ENCODE measurements at places on chromosomes 4 and X. TPM values are rescaled to one million over a fixed set of nuclear protein-coding genes. Genes with fewer than 3 reads are reported as not detected.

GRCh38 chr4:125390126-125390525 is 75.4 kb downstream of the FAT4 start:
- no peaks in the 10 kb centered on the region for H3K27me3 ChIP-seq
- H3K4me3 ChIP-seq, result no peak overlapping the region
- H3K36me3 ChIP-seq, result no peaks in the 10 kb centered on the region
- peak; percentile 6 for DNase-seq
- no peaks in the 10 kb centered on the region for H3K4me1 ChIP-seq

SPANXN3 gene
- not detected for total RNA-seq

- no peaks in the 10 kb centered on the region for H3K36me3 ChIP-seq
- H3K4me3 ChIP-seq, result peak within 1 kb of the TSS; percentile 59
- peak; percentile 94 for DNase-seq
- H3K27ac ChIP-seq, result no peak within 1 kb of the TSS
- no peaks in the 10 kb centered on the region for H3K27me3 ChIP-seq
Observed at GRCh38 chr4:110622841-110623717, at the start of gene PITX2. PITX2 (minus strand) TSS chr4:110623077; CDS start chr4:110622460, 617 bp downstream.

- H3K36me3 ChIP-seq, result no peaks in the 10 kb centered on the region
- no peak overlapping the region for H3K4me3 ChIP-seq
- no peaks in the 10 kb centered on the region for H3K4me1 ChIP-seq
- DNase-seq, result no peak
- no peak overlapping the region for H3K27ac ChIP-seq
Observed at GRCh38 chr4:53059256-53059655, 197.1 kb downstream of the RASL11B start.

GAGE12J gene
- not detected for total RNA-seq

DNA sequence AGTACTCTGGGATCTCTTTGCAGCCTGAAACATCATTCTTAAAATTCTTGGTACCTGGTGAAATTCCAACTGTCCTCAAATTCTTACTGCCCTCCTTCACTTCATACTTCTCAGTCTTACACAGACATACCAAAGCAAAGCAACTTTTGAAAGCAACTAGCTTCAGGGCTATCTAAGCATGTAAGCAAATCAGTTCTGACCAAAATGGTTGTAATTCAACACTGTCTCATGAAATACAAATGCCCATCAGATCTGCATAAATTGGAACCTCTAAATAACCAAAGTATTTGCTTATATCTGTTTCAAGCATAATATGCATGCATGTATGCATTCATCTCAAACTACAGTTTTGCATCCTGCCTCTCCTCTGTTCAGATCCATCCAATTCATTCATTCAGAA is 308.1 kb upstream of the PPARGC1A start:
- H3K4me3 ChIP-seq, result no peak overlapping the region
- no peaks in the 10 kb centered on the region for H3K27me3 ChIP-seq
- H3K27ac ChIP-seq, result no peak overlapping the region
- no peaks in the 10 kb centered on the region for H3K36me3 ChIP-seq

SH3RF1 gene
- 26.4 TPM for total RNA-seq

ADAM29 gene
- total RNA-seq, result not detected

SPANXD gene
- total RNA-seq, result 1.3 TPM

ART3 gene
- total RNA-seq, result not detected

GRCh38 chr4:56658528-56658927 is 22.6 kb downstream of the HOPX start:
- H3K27ac ChIP-seq, result no peak overlapping the region
- peaks cover 9% of the 10 kb centered on the region for H3K4me1 ChIP-seq
- no peak overlapping the region for H3K4me3 ChIP-seq
- DNase-seq, result no peak

DNA sequence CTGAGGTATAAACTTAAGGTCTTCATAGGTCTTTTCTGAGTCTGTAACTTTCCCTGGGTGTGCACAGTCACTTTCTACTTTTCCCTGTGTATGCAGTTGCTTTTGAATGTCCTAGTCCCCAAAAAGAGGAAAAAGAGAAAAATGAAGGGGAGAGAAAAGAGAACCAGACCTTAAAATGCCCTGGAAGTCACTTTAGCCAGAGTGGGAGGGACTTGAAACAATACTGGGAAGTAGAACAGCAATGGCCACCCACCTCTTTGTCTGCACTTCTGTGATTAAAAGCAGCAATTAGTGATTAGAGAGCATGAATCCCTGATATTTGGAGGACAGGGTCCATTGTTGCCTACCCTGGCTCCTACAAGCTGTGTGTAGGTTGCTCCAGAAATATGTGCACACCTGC is 36.1 kb downstream of the ZCCHC13 start:
- H3K27me3 ChIP-seq, result no peaks in the 10 kb centered on the region
- no peak for DNase-seq
- H3K27ac ChIP-seq, result no peak overlapping the region
- H3K4me3 ChIP-seq, result no peak overlapping the region
- peaks cover 10% of the 10 kb centered on the region for H3K4me1 ChIP-seq

CXCL8 gene
- 0.35 TPM for total RNA-seq

MAGEB2 gene
- total RNA-seq, result not detected

XAGE1A gene
- not detected for total RNA-seq

LEF1 gene
- 2.8 TPM for total RNA-seq

- no peak overlapping the region for H3K27ac ChIP-seq
- no peaks in the 10 kb centered on the region for H3K36me3 ChIP-seq
- H3K4me1 ChIP-seq, result no peaks in the 10 kb centered on the region
- H3K27me3 ChIP-seq, result peaks cover 72% of the 10 kb centered on the region
Observed at GRCh38 chr4:8778291-8778690, 93.3 kb downstream of the HMX1 start.

MAOB gene
- total RNA-seq, result 0.55 TPM

GRCh38 chrX:7926501-7926900 is 712 bp downstream of the PNPLA4 start:
- no peaks in the 10 kb centered on the region for H3K36me3 ChIP-seq
- no peaks in the 10 kb centered on the region for H3K4me1 ChIP-seq
- H3K27ac ChIP-seq, result peak overlapping the region; percentile 64
- H3K4me3 ChIP-seq, result peak overlapping the region; percentile 57
- no peak for DNase-seq
- no peaks in the 10 kb centered on the region for H3K27me3 ChIP-seq

- peaks cover 69% of the 10 kb centered on the region for H3K4me1 ChIP-seq
- DNase-seq, result peak; percentile 37
- peak overlapping the region; percentile 95 for H3K27ac ChIP-seq
- peak overlapping the region; percentile 90 for H3K4me3 ChIP-seq
- no peaks in the 10 kb centered on the region for H3K36me3 ChIP-seq
Observed at GRCh38 chrX:118727686-118728339, 407 bp downstream of the IL13RA1 start.

GRCh38 chr4:4387531-4388310 is 819 bp downstream of the NSG1 start:
- H3K4me3 ChIP-seq, result no peak overlapping the region
- no peak for DNase-seq
- H3K27me3 ChIP-seq, result peaks cover 30% of the 10 kb centered on the region
- no peaks in the 10 kb centered on the region for H3K4me1 ChIP-seq
- no peaks in the 10 kb centered on the region for H3K36me3 ChIP-seq
- no peak overlapping the region for H3K27ac ChIP-seq

GRCh38 chrX:107549504-107549903 is 78.8 kb upstream of the PRPS1 start:
- no peak overlapping the region for H3K27ac ChIP-seq
- H3K4me3 ChIP-seq, result no peak overlapping the region
- no peaks in the 10 kb centered on the region for H3K36me3 ChIP-seq
- no peak for DNase-seq
- H3K27me3 ChIP-seq, result no peaks in the 10 kb centered on the region

CYTL1 gene
- total RNA-seq, result not detected
